ENCODE measurements at places on chromosomes 2 and 18. TPM values are rescaled to one million over a fixed set of nuclear protein-coding genes. Genes with fewer than 3 reads are reported as not detected.

The SCN2A gene
- total RNA-seq, result 0.54 TPM

The CD207 gene
- not detected for total RNA-seq

The SALL3 gene
- not detected for total RNA-seq

The RETREG2 gene
- 51.1 TPM for total RNA-seq

The RGPD4 gene
- not detected for total RNA-seq

Data from IMR-90 (cell line).